ENCODE measurements at places on chromosomes 2 and 18.

GRCh38 chr2:129229830-129230441 lies 749.5 kb upstream of the RAB6C start:
- DNase-seq, result no peak

DNA sequence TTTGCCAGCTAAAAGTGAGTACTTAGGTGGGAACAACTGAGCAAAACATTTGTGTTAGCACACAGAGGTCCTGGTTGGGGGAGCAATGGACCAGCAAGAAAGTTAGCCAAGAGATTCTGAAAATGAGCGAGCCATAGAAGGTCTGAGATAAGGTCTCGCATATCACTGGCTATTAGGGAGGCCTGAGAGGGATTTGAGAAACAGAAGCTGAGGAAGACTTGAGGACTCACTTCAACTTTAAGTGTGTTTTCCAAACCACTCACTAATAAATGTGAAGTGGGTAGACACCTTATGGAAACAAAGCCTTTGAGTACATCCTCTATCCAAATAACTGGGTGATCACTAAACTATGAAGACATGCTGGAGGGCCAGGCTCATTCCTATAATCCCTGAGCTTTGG lies 958.5 kb downstream of the DPP10 start:
- no peak for DNase-seq

DNA sequence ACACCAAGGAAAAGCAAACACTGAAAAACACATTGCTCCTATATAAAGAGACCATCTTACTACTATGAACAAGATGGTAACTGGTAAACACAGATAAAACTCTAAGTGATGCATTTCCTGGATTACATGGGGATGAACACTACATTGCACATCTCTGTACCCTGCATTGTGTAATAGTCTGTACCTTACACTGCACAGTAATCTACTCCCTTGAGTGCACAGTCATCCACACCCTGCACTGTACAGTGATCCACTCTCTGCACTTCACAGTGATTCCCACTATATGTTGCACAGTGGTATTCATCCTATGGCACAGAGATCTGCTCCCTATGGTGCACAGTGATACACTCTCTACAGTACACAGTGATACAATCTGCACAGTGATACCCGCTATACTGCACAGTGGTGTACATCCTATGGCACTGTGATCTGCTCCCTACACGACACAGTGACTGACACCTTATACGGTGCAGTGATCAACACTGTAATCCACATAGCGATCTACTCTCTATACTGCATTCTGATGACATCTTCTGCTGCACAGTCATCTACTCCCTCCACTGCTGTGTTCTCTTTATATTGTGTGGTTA lies 462.2 kb upstream of the RGPD4 start:
- DNase-seq, result no peak

- DNase-seq, result no peak
Observed at GRCh38 chr2:174330945-174331594, 3.7 kb upstream of the SP9 start.

- DNase-seq, result no peak
Observed at GRCh38 chr2:17649026-17649425, 104.6 kb downstream of the SMC6 start.

DNA sequence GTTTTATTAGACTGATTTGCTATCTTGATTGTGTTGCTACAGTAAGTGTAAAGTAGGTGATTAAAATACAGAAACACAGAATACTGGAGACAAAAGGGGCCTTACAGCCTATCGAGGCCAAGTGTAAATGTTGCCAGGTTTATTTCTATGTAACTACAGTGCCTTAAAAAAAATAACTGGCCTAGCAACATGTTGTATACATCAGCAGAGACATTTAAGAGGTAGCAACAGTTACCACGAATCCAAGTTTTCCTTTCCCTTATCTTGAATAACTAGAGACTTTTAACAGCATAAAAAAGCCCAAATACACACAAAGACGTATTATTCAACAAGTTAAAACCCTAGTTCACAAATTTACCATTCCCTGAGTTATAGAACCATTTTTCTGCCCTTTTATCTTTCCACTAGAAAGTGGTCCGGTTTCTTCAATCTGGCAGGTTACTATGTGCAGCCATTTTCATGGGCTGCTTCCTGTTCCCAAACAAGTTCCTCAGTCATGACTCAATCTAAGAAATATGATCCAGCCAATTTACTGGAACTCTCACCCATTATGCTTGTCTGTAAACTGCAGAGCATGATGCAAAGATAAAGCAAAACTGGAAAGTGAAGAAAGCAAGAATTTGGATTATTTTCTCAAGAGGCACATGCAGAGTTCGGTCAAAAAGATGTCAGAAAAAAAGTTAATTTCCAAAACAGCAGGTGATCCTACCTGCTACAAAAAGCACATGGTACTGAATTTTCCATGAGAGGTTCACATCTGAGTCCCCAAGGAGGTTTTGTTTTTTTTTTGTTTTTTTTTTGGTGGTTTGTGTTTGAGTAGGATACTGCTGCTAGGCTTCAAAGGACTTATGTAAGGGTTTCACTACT lies 22.2 kb downstream of the NFE2L2 start:
- peak; percentile 93 for DNase-seq

GRCh38 chr2:215722125-215722524 lies 286.3 kb upstream of the FN1 start:
- DNase-seq, result no peak

DNA sequence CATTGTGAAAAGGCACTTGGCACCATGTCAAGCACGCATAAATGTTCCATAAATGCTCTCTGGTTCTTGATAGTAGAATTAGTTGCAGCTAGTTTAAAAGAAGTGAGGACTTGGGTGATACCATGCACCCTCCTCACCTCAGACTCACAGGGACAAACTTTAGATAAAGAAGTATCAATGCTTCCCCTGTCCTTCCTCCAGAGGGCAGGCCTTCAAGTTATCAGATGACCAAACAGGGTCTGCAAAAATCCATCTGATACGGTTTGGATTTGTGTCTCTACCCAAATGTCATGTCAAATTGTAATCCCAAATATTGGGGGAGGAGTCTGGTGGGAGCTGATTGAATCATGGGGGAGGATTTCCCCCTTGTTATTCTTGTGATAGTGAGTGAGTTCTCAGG lies 54.1 kb downstream of the C1QL2 start:
- DNase-seq, result no peak

GRCh38 chr2:44599130-44599529 lies 237.4 kb downstream of the CAMKMT start:
- DNase-seq, result no peak

DNA sequence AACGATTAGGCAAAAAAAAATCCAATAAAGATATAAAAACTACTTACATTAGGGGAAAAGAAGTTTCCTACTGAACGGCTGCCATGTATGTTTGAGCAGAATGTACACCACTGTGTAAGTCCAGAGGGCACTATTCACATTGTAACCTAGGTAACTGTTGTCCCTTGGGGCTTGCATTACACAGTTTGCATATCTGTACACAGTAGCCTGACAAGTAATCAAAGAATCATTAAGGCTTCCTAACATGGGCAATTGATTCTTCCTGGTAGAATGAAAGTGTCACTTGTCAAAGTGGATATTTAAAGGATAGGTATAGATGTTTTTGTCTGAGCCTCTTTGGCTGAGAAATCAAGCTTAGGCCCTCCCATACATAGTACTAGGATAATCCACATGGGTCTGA lies 39.1 kb downstream of the PLEK start:
- DNase-seq, result no peak

DNA sequence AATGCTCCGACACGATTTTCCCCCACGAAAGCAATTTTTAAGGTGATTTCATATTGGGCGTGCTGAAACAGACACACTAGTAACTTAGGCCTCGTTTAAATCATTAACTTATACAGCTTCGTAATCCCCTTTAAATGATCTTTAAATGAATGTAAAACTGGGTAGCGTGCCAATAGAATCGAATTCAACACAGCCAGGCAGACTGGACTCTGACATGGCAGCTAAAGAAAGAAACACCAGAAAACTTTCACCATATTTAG lies 2.4 kb upstream of the ID2 start:
- peak; percentile 3 for DNase-seq

DNA sequence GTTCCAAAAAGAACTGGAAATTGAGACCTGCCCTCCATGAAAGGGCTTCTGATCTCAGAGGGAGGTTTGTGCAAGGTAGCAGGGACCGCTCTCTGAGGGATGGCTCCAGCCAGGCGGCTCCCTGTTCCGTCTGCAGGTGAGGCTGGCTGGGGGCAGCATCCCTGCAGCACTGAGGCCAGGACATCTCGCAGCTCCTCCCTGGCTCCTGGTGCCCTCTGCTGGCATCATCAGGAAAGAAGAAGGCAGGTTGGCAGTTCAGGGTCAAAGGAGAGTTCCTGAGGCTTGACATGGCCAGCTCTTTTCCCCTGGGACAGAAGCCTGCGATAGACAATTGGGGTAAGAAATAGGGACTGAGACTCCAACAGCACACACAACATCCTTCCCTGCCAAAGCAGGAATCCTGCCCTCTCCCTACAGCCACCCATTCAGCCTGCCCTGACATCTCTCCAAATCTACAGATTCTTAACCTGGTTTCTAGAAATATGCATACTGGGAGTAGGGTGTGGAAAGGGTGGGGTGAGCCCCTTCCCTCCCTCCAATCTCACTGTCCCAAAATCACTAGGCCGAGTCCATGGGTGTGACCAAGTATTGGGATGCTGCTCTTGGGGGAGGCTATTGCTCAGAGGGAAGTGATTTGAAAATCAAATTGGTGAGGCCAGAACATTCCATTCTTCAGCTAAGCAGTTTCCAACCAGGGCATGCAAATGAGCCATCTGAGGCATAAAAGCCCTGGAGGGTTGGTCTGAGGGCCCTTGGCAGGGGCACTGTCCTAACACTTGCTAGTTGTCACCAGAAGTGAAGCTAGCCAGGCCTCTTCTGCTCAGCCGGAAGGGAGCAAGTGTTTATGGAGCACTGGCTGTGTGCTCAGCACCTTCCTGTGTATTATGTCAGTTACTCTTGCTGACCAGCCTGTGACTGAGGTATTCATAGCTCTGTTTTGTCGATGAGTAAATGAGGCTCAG lies 185.4 kb downstream of the TFCP2L1 start:
- peak; percentile 27 for DNase-seq

DNA sequence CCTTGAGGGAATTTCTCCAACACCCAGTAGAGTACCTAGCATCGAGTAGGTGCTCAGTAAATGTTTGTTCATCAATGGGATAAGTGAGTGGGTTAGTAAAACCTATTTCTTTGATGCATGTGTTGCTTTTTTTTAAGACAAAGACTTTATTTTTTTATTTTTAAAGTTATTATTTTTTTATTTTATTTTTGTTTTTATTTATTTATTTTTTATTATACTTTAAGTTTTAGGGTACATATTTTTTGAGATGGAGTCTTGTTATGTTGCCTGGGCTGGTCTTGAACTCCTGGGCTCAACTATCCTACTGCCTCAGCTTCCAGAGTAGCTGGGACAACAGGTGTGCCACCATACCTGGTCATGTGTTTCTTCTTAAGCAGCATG lies 20.8 kb downstream of the PLEK start:
- no peak for DNase-seq

GRCh38 chr18:48892146-48892855 lies 58.5 kb downstream of the SMAD7 start:
- DNase-seq, result no peak

- no peak for DNase-seq
Observed at GRCh38 chr2:196594158-196594557, 45.4 kb upstream of the CCDC150 start.

DNA sequence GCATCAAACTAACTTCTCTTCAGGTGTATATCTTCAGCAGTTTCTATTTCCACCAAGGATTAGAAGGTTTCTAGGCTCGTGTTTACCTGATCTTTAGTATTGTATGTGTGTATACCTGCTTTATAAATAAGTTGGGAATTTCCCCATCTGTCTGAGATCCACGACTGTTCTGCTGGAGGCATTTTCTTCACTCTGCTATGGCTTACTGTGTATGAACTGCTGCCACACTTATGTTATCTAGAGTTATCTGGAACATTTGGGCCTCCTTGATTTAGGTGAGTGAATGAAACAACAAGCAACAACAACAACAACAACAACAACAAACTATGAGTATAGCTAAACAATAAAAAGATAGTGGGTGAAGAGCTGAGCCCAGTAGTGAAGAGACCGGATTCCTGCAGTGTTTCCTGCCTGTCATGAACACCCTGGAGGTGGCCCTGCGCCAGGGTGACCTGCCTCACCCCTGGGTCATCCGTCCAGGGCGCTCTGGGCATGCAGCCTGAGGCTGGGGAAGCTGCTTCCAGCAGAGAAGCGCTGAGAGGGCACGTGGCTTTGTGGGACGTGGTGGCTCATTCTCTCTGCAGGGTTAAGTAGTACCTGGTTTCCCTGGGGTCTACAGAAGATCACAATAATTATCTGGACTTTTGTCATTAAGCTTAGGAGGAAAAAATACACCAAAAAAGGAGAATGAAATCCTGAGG lies 56.1 kb upstream of the GATA6 start:
- DNase-seq, result no peak
